Stimulated activated CD4-positive, alpha-beta T cell treated with anti-CD3 and anti-CD28 coated beads, Interleukin-15, amount 100 ng/mL, for 1 hour (primary cell): ENCODE measurements at places on chromosomes 12 and 14.

- no peak for DNase-seq
Measured at GRCh38 chr12:110344657-110345056, 58.9 kb downstream of the ANAPC7 start.

DNA sequence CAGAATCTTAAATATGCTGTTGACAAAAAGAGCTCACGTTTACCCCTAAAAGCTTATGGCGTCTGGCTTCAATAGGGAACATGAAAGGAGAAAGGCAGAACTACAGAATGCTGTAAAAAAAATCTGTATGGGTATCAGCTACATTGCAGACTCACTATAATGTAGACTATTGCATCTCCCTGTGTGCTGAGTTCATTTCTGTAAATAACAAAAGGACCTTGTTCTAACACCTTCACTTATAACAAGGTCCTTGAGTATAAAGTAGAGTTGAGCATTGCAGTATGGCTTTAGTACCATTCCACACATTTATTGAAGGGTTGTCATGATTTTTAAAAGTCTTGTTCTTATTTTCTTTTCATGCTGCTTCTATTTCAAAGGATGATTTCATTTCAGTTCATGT, 165.3 kb downstream of the NPAS3 start:
- no peak for DNase-seq

DNA sequence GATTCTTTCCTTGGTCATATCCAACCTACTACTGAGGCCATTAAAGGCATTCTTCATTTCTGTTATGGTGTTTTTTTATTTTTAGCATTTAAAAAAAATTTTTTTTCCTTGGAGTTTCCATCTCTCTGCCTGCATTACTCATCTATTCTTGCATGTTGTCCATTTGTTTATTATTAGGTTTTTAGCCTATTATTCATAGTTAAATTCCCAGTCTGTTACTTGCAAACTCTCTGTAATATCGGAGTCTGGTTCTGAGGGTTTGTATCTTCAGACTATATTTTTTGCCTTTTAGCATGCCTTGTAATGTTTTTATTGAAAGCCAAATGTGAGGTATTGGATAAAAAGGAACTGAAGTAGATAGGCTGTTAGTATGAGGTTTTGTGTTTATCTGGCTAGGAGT, 284.3 kb downstream of the FUT8 start:
- DNase-seq: no peak

GRCh38 chr14:75441728-75442127, 13.9 kb downstream of the JDP2 start:
- no peak for DNase-seq

DNA sequence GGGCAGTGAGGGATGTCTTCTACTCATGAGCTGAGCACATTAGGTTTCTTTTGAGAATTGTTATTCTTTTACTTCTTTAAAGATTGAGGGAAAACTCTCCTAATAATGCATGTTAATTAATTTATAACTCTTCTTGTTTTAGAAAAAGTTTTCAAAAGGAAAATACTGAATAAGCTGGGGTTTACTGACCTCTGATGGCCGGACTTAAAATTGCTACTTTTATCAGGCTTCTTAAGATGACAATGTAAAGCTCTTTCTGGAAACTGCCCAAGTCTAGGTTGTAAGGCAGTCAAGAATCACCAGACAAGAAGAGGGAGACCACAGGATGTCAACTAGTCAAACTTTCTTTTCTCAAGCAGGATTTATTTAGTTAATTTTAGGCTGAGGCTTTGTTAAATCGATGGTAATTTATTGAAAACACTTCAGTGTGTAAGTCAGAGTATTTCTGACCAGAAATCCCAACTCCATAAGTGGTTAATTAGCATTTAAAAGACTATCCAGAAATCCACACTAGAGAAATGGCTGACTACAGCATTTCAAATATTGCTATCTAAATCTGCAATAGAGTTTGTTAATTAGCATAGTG, 82.1 kb downstream of the AVPR1A start:
- DNase-seq: no peak

- no peak for DNase-seq
Measured at GRCh38 chr14:48027115-48027514, 351.7 kb upstream of the MDGA2 start.
